ENCODE measurements at places on chromosomes 3 and 15.

- DNase-seq: no peak
Observed at GRCh38 chr3:49397470-49397869, 14.3 kb downstream of the RHOA start.

DNA sequence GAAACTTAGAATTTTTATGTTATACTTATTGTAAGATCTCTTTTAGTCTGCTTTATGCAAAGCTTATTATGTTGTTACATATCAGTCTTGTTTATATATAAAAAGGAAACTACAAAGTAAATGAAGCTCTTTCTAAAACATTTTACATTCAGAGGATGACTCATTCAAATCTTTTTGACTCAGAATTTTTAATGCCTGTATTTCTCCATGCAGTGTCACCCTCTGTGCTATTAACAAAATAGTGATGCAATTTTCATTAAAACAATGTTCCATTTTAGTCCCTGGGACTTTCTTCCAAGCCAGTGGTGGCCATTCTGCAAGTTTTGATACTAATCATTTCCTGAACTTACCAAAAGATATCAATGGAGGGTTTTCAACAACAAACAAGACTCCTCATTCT, 216.1 kb downstream of the NAALADL2 start:
- DNase-seq: no peak

DNA sequence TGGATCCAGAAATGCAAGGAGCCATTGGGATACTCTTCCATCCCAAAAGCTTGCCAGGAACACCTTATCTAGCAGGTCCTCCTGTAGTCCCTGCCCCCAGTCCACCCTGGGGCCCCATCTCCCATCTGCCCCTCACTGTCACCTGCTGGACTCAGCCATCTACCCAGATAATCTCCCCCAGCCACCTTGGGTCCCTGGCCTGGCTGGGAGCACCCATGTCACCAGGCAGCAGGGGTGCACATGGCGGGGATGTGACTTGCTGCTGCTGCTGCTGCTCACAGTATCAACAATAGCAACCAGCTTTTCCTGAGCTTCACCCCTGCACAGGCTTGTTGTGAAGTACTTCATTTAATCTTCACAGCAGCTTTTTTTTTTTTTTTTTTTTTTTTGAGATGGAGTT, 12.6 kb downstream of the PTH1R start:
- no peak for DNase-seq

DNA sequence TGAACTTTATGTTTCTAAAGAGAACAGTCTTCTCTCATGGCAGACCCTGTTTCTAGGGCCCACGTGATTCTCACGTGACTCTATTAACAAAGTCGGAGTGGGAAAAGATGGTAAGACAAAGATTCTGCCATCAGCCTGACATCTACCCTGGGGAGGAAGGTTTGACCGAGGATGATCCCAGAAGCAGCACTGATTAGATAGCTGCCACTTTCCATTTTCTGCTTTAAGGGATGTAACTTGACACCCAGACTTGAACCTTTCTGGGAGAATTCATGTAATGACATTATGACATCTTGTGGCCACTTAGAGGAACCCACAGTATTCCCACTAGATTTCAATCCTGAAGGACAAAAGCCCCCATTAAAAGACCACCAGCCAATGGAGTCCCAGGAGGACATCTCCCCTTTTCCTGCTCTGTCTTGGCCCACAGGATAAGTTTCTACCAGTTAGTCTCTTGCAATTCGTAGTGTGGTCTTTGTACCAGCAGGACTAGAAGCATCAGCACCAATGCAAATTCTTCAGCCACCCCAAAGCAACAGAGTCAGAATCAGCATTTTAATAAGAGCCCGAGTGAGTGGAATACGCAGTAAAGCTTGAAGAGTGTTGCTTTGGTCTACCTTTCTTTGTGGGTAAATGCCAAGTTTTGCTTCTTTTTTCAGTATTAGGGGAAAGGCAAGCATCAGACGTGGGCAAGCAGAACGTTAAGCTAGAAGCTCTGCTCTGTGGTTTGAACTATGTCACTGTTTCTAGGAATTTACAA, 480.5 kb upstream of the PROK2 start:
- DNase-seq: no peak

DNA sequence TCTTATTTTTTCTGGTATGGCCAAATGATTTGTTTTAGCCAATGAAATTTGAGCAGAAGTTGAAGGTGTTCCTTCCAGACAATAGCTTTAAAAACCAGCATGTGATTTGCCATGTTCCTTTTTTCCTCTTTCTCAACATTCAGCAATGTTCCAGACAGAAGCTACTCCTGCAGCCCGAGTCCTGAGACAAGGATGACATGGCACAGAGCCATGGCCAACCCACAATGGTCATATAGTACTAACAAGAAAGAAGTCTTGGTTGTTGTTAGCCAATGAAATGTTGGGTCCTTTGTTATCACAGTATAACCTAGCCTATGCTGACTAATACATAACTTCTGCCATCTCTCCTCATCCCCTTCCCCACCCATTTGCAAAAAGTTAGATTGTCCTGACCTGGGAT, 211.1 kb upstream of the STT3B start:
- DNase-seq: no peak

GRCh38 chr3:4703054-4703480, 209.9 kb downstream of the ITPR1 start:
- DNase-seq: no peak

DNA sequence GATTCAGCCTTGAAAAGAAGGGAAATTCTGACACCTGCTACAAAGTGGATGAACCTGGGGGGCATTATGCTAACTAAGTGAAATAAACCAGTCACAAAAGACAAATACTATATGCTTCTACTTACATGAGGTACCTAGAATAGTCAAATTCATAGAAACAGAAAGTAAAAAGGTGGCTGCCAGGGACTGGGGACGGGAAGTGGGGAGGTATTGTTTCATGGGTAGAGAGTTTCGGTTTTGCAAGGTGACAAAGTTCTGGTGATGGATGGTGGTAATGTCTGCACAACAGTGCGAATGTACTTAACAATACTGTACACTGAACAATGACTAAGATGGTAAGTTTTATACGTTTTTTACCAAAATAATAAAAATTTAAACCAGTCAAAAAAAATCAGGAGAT, 4.8 kb downstream of the IDH2 start:
- no peak for DNase-seq

DNA sequence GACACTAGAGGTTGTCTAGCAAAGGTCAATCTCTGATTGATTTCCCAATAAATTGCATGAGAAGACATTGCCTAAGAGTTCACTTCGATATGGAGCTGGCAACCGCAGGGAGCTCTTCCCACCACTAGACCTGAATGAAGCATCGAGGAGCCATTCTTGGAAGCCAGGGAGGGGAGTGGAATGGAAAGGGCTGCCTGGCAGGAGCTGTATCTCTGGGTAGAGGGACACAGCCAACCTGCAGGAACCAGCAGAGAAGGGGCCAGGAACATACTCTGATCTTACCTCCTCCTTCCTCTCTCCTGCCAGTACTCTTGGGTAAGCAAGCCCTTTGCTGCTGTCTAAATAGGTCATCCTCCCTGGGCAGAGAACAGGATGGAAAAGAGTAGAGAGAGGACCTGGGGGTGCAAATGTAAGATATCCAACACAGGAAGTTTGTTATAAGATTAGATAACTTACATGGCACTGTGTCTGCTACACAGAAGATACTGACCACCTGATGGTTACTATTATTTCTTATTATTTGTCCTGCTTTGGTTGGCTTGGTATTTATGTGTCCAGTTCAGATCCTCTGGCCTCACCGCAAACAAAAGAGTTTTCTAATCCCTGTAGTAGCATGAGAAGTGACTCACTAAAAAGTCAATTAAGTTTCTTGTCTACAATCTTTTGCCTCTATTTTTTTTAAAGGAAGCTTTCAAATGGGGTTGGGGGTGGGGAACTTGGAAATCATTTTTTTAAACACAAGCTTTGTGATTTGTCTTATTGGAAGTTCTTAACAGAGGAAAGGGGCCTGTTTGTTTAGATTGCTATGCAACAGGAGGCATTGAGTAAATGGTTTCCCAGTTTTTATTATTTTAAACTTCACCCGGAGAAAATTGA, 156.7 kb upstream of the TSC22D2 start:
- DNase-seq: no peak
